ENCODE measurements at places on chromosomes 1 and 21. TPM values are rescaled to one million over a fixed set of nuclear protein-coding genes. Genes with fewer than 3 reads are reported as not detected.
A peak's percentile ranks its signal among the peaks of the same experiment; 100 is the strongest.

IVNS1ABP gene
- total RNA-seq, result 187 TPM

LCK gene
- total RNA-seq, result 248 TPM

FCGR2B gene
- not detected for total RNA-seq

KRTAP21-2 gene
- not detected for total RNA-seq

SLC44A5 gene
- not detected for total RNA-seq

- peak overlapping the region; percentile 69 for H3K4me3 ChIP-seq
- H3K4me1 ChIP-seq, result peaks cover 36% of the 10 kb centered on the region
- peak; percentile 86 for DNase-seq
- H3K27me3 ChIP-seq, result peaks cover 1% of the 10 kb centered on the region
Observed at GRCh38 chr1:198556971-198557370, 16.5 kb upstream of the ATP6V1G3 start.

DNA sequence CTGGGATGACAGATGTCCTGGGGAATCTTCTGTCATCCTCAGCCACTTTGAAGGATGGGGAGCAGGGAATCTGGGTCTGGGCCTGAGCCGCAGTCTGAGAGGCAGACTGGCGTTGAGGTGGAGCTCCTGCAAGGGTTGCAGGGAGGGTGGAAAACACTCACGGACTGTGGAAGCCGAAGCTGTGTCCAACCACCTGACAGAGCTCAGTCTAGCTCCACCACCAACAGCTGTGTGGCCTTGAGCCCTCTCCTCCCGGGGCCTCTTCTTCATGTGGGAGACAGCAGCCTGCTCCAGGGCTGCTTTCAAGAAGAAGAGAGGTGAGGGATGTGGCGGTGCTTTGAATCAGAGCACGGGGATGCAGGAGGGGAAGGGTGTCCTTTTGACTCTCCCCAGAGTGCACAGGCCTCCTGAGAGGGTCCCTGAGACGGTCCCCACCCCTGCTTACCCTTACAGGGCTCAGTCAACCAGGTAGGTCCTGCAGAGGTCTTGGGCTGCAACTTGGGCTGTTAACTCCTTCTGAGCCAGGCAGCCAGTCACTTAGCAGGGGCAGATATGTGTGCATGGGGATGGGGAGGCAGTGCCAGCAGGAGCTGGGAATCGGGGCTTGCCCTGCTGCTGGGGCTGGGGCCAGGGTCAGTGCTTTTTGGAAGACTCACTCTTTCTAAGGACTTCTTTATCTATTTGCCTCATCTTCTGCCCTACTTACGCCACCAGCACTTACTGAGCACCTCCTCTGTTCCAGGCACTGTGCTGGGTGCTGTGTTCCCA lies 216.3 kb downstream of the PTPRU start:
- H3K36me3 ChIP-seq, result no peaks in the 10 kb centered on the region
- no peaks in the 10 kb centered on the region for H3K27me3 ChIP-seq
- no peak for DNase-seq
- H3K4me1 ChIP-seq, result no peaks in the 10 kb centered on the region

DNA sequence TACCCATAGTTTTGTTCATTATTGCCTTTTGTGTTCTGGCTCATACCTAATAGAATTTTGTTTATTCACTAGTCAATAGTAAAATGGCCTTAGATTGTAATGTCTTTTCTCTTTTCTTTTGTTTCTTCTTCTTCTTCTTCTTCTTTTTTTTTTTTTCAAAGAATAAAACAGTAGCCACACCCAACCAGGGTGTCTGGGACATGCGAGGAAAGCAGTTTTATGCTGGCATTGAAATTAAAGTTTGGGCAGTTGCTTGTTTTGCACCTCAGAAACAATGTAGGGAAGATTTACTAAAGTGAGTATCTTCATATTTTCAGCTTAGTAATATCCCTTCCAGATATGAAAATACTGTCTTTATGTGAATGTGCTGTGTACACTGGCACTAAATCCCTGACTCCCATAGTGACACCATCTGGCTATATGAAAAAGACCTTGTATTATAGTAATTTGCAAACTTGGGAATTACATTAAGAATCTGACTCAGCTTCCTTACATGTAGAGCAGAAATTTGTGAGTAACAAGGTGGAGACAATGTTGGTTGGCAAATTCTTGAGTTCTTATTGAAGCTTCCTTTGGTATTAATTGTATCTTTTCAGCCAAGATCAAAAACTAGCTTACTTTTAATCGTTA lies 24.6 kb downstream of the AGO4 start:
- no peak overlapping the region for H3K27ac ChIP-seq
- no peak overlapping the region for H3K4me3 ChIP-seq
- H3K4me1 ChIP-seq, result no peaks in the 10 kb centered on the region
- DNase-seq, result no peak
- H3K36me3 ChIP-seq, result peaks cover 31% of the 10 kb centered on the region
- no peaks in the 10 kb centered on the region for H3K27me3 ChIP-seq

GRCh38 chr1:60145771-60146170 lies 72.2 kb upstream of the C1orf87 start:
- H3K36me3 ChIP-seq, result no peaks in the 10 kb centered on the region
- H3K4me1 ChIP-seq, result no peaks in the 10 kb centered on the region
- H3K27me3 ChIP-seq, result no peaks in the 10 kb centered on the region
- H3K4me3 ChIP-seq, result no peak overlapping the region
- DNase-seq, result no peak

DNA sequence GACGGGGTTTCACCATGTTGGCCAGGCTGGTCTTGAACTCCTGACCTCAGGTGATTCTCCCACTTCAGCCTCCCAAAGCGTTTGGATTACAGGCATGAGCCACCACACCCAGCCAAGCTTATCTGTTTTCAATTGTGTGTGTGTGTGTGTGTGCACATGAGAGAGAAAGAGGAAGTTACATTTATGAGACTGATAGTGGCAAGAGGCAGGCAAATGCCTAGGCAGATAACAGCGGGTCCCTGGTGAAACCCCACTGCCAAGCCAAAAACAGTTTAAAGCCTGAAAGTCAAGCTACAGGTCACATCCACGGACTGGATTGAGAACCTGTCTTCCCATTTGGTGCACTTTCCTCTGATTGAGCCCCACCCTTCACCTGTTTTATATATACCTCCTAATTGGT lies 35.1 kb upstream of the IFNGR2 start:
- no peak overlapping the region for H3K4me3 ChIP-seq
- H3K27ac ChIP-seq, result no peak overlapping the region
- H3K4me1 ChIP-seq, result peaks cover 2% of the 10 kb centered on the region
- DNase-seq, result no peak

GRCh38 chr21:37208056-37208721 lies 58.9 kb downstream of the VPS26C start:
- peak overlapping the region; percentile 49 for H3K4me3 ChIP-seq
- H3K4me1 ChIP-seq, result peaks cover 13% of the 10 kb centered on the region
- H3K36me3 ChIP-seq, result peaks cover under 1% of the 10 kb centered on the region
- peak overlapping the region; percentile 66 for H3K27ac ChIP-seq
- DNase-seq, result peak; percentile 79

- peaks cover 9% of the 10 kb centered on the region for H3K27me3 ChIP-seq
- H3K4me1 ChIP-seq, result peaks cover 5% of the 10 kb centered on the region
- DNase-seq, result no peak
- no peak overlapping the region for H3K27ac ChIP-seq
- no peak overlapping the region for H3K4me3 ChIP-seq
- H3K36me3 ChIP-seq, result no peaks in the 10 kb centered on the region
Observed at GRCh38 chr1:11355559-11356475, 82.8 kb downstream of the UBIAD1 start.
